Hematopoietic multipotent progenitor cell (in vitro differentiated cells): ENCODE measurements at places on chromosomes 2 and 18. TPM values are rescaled to one million over a fixed set of nuclear protein-coding genes. Genes with fewer than 3 reads are reported as not detected.

Gene SIGLEC15
- total RNA-seq: 6.2 TPM

Gene RGPD3
- total RNA-seq: 0.27 TPM

Gene GMCL1
- 12.1 TPM for total RNA-seq

Gene TRIB2
- total RNA-seq: 42.3 TPM

Gene FER1L5
- total RNA-seq: not detected

Gene BZW1
- 135 TPM for total RNA-seq
